ENCODE measurements at places on chromosomes 11 and 22. TPM values are rescaled to one million over a fixed set of nuclear protein-coding genes. Genes with fewer than 3 reads are reported as not detected.

The KCNJ4 gene
- not detected for total RNA-seq

The TAF6L gene
- 22.0 TPM for total RNA-seq

The PGAP2 gene
- 35.6 TPM for total RNA-seq

The SUSD2 gene
- 0.56 TPM for total RNA-seq

Data from activated naive CD8-positive, alpha-beta T cell treated with anti-CD3 and anti-CD28 coated beads for 36 hours (primary cell).